ENCODE measurements at places on chromosomes 5 and 9.

GRCh38 chr5:120808606-120809005 is 344.5 kb downstream of the PRR16 start:
- no peak for DNase-seq

DNA sequence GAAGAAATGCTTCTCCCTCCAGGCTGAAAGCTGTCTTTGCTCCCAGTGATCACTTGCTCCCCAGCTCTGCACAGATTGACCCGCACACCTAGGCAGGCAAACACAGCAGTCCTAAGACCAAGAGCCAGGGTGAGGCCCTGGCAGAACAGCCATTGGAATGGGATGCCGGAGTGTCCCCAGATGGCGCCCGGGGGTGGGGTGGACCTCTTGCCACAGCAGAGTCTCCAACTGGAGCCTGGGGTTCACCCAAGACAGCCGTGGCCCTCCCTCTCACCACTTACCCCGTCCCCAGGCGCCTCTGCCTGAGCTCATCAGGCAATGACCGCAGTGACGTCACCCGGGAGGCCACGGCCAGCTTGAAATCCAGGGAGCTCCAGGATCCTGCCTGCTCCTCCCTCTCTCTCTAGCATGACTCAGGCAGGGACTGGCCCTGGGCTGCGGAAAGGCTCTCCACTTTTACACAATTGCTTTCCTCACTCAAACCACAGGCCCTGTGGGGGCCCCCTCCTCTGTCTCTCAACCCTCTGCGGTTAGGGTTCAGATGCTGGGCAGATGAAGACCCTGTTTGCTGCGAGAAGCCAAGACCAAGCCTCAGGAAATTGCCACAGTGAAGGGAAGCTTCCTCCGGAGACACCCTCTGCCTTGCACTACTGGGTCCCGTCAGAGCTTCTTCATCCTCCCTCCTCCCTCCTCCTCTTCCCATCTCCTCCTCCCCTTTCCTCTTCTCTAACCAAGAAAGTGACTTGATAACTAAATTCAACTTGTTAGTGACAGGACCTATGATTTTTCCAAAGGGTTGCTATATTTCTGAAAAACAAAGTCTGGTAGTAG is 24.3 kb upstream of the PTGES start:
- DNase-seq, result no peak

DNA sequence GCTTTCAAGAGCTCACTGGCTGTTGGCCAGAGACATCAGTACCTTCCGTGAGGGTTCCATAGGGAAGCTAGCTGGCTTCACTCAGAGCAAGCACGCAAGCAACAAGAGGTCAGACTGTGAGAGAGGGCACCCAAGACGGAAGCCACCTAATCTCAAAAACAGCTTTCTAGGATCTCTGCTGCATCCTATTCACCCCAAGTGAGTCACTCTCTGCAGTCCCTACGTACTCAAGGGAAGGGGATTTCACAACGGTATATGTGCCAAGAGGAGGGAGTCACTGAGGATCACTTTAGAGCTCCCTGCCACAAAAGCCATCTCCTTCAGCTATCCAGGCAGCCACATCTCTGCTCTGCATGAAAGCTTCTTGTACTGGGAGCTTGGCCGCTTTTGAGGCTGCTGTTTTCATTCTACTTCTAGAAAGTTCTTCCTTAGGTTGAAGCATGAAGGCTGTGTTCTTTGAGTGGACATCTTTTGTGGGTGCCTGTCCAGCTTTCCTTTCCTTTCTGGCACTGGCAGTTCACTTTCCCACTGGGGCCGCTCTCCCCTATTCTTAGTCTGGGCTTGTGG is 249.5 kb downstream of the MAN2A1 start:
- no peak for DNase-seq

DNA sequence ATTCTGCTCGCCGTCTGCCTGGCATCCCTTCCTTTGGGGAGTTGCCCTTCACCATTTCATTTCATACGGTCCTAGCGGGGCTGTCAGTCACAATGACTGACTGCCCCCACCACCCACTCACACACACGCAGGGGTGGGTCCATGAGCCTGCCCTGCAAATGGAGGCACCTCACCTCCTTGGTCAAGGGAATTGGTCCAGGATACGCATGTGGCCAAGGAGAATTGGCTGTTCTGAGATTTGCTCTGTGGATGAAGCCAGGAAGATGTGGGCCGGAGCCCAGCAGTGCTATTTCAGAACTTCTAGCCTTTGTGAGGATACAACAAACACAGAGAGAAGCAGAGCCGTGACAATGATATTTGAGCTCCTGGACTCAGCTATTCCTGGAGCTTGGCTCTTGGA is 17.0 kb downstream of the C1QTNF2 start:
- DNase-seq, result no peak

- DNase-seq, result no peak
Observed at GRCh38 chr5:174556756-174557155, 167.6 kb upstream of the MSX2 start.
